GM23248 (cell line): ENCODE measurements at places on chromosomes 12 and 14.

- DNase-seq, result peak; percentile 96
Observed at GRCh38 chr14:77314043-77314442, 6.6 kb downstream of the POMT2 start.

- no peak for DNase-seq
Observed at GRCh38 chr12:128611736-128612135, 212.0 kb downstream of the SLC15A4 start.

GRCh38 chr12:70553391-70553859 is 83.8 kb downstream of the PTPRB start:
- DNase-seq, result no peak

GRCh38 chr14:24700511-24700910 is 66.5 kb upstream of the GZMB start:
- DNase-seq, result no peak

- DNase-seq, result peak; percentile 85
Observed at GRCh38 chr12:102539651-102540553, 59.5 kb upstream of the IGF1 start.

- DNase-seq, result no peak
Observed at GRCh38 chr12:11916771-11917170, 154.0 kb upstream of the BCL2L14 start.

GRCh38 chr12:4579305-4580102 is 17.5 kb downstream of the DYRK4 start:
- DNase-seq, result peak; percentile 47

- no peak for DNase-seq
Observed at GRCh38 chr12:131249246-131250027, 295.7 kb downstream of the ADGRD1 start.

DNA sequence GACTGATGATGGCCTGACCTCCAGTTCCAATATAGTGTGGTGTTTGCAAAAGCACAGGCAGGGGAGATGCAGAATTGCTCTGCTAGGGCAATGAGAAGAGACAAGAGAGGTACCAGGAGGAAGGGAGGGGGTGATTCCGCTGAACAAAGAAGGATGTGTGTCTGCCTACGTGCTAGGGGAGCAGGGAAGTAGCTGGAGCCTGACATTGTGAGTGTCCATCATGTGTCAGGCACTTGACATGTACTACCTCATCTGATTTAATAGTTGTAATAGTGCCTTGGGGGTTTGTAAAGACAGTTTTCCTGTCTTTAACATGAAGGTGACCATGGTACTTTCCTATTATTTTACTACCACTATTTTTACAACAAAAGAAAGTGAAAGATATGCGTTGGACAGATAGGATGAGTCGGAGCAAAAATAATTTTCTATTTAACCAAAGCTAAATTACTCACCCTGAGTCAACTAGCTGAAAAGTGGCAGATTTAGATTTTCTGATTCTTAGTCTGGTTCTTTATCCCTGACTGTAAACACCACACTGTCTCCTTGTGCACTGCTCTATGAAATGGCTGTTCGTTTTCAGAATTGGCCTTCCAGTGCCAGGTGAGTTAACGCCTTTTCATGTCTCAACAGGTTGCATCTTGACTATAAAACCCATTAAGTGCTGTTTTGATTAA is 33.7 kb upstream of the TEAD4 start:
- peak; percentile 68 for DNase-seq

GRCh38 chr14:53509276-53510244 is 356.4 kb upstream of the DDHD1 start:
- DNase-seq, result peak; percentile 72

DNA sequence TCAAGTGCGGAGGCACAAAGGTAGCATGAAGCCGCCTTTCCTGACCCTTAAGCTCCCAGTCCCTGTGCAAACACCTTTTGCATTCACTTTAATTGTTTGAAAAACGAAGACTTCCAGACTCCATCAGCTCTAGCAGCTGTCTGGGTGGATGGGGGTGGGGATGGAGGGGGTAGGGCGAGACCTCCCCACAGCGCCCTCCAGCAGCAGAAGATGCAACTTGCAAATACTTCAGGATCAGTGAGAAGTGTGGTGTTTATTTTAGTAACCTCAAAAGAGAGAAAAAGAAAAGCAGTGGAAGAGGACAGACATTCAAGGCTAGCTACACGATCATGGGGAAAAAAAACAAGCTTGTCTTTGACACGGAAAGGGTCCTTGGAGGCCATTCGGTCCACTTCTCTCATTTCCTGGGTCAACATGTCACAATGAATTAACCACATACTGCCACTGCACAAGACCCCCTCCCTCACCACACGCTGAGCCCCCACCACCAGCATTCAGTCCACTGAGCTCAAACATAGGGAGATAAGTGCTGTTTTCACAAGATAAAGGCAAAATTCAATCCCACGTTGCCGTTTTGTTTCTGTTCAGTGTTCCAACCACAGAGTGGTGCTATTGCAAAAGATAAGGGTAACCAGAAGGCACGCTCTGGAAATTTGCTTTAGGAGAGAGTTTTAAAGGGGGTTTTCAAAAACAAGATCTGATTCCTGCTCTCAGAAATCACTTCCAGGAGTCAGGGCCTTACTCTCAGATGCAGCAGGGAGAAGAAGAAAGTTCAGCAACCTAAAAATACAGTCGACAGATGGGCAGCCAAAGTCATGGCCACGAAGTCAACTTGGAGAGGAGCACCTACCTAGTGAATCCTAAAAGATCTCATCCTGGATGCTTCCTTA is 3.3 kb upstream of the NTF3 start:
- DNase-seq, result peak; percentile 67

- peak; percentile 15 for DNase-seq
Observed at GRCh38 chr14:36214476-36215216, 38.1 kb upstream of the PTCSC3 start.

DNA sequence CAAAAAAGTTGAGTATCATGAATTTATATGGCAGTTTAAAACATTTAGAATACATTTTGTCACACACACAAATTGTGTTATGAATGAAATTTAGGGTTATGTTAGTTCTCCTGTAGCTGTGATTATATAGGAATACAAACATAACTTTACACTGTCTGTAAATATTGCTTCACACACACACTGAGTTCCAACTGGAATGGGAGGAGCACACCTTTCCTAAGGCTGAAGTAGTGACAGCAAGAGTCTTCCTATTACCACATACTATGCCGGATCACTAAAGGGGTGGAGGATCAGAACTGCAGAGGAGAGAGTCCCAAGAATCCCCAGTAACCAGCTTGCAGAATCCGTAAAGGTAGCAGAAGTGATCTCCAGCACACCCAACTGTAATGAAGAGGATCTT is 63.7 kb downstream of the DNAI7 start:
- no peak for DNase-seq

DNA sequence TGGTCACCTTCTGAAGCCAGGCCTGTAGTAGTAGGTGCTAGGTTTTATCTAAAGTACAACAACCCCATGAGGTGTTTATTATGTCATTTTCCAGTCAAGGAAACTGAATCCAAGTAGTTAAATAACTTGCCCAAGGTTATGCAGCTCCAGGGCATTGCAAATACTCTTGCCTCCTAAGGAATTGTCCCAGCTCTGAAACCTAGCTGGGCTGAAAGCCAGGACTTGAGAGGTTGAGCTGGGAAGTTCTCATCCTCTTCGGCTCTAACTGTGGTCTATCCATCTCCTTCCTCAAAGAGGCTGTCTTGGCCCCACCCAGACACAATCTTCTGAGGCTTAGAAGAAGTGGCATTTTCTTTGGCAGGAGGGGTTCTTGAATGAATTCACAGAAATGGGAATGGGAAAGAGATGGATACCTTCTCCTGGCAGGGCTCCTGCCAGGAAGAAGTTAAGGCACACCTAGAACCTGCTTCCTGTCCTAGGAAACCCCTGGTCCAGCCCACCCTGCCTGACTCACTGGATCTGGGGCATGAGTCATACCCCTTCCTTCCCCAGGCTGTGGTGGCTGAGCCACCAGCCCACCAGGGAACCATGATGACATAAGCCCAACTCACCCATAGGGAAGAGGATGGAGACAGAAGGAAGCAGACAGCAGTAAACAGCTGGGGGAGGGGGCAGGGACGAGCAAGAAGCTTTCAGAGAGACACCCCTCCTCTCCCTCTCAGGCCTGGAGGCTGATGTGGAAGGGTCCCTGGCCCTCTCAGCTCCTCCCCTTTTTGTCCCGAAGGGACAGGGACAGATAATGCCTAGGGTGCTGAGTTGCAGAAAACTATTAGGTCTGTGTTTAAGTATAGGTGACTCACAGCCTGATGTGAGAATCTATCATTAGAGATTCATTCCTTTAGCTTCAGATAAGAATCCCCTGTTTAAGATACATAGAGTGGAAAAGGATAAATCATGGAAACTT is 2.1 kb upstream of the PLEK2 start:
- peak; percentile 91 for DNase-seq

- DNase-seq, result peak; percentile 24
Observed at GRCh38 chr14:35407306-35407630, 2.7 kb upstream of the NFKBIA start.

GRCh38 chr14:85325134-85326017 is 204.6 kb upstream of the FLRT2 start:
- no peak for DNase-seq

- DNase-seq, result peak; percentile 39
Observed at GRCh38 chr14:76456200-76456599, 80.3 kb downstream of the ESRRB start.

GRCh38 chr12:49598527-49598926 is 6.9 kb downstream of the FAM186B start:
- no peak for DNase-seq

GRCh38 chr12:4274396-4275015 is 944 bp downstream of the CCND2 start:
- DNase-seq, result peak; percentile 43

GRCh38 chr12:108004319-108004718 is 124.8 kb upstream of the WSCD2 start:
- DNase-seq, result peak; percentile 25

GRCh38 chr14:84535976-84536375 is 994.0 kb upstream of the FLRT2 start:
- no peak for DNase-seq

DNA sequence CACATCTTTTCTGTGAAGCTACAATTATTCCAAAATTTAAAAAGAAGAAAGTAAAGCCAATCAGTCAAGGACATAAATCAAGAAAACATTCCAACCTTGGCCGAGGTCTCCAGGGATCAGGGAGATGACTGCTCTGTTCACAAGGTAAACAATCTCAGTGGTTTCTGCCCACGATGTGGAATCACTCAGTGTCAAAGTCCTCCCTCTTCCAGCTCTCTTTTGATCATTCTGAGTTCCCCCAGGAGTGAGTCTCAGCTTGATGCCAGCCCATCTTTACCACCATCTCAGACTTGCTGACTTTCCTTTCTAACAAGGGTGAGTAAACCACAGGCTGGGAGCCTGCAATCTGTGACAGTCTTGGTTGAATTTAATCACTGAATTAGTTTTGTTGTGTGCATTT is 4.8 kb upstream of the SERPINA9 start:
- DNase-seq, result peak; percentile 57

GRCh38 chr14:81273961-81274575 is 53.3 kb upstream of the GTF2A1 start:
- no peak for DNase-seq

DNA sequence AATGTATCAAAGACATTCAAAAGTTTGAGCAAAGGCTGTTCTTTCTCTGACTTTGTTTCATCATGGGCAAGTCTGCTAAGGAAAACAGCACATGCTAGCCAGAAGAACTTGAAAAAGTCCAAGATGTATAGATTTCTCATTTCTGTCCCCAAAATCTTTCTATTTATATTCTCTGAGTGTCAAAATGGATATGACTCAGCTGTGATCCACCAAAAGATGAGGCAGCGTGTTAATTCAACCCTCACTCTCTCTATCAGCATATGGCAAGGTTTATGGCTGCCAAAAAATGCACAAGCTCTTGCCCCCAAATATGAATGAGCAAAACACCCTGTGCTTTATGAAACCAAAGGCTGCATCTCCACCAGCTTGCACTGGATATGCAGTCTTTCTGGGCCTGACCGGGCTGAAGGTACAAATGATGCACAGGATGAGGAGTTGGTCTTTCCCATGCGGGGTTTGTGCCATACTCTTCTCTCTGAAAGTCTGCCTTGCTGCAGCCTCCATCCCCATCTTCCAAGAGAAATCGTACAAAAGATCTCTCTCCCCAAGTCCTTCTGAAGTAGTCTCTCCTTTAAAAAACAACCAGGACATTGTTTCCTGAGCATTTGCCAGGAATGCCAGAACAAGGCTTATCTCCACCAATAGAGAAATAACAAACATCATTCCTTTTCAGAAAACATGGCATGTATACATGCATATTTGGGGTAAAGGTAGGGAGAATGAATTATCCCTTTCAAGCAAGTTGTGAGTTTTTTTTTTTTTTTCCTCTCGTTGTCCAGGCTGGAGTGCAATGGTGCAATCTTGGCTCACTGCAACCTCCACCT is 203.4 kb downstream of the TMX1 start:
- peak; percentile 70 for DNase-seq

- no peak for DNase-seq
Observed at GRCh38 chr14:38311655-38312054, 55.8 kb upstream of the CLEC14A start.

DNA sequence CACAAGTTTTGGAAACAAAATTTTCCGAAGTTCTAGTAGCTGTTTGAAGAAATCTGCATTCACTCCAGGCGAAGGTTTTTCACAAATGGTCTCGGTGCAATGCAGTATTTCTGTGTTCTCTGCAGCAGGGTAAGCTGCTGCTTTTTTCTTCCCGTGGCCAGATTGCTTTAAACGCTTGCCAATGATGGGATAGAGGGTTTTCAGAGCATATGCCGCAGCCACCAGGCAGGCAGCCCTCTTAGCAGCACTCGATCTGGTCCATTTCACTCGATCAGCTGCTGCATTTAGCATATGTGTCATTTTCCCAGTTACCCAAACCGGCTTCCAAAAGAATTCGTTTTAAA is 315 bp downstream of the ABCD2 start:
- DNase-seq, result no peak

DNA sequence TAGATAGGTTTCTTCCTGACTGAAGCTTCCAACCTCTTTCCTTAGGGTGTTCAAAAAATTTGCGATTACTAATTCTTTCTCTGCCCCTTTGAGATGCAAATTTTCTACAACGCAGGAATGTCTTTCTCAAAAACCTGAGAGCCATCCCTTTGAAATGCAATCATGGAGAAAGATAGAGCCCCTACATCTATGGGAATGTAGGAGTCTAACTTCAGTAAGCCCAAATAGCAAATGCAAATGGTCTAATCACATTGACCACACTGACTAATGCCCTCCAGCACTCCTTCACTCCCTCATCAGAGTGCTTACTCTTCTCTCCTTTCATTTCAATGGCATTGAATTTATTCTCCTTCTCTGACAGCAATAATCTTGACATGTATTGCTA is 107.1 kb downstream of the SLC6A15 start:
- DNase-seq, result no peak

DNA sequence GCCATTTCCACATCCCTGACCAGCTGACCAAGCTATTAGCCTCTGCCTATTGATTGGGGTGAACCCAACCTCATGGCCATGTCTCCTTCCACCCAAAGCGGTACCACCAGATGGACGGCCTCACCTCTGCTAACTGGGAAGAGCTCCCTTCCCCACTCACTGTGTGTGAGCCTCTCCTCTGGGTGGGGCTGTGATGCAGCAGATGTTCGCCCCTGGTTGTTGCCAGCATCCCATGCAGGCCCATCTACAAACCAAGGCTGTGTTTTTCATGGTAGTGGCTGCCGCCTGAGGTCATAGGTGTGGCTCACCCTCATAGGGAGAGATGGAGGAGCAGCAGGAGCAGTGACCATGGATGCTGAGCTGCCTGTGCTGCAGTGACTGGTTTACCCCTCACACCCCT is 47.6 kb upstream of the RD3L start:
- no peak for DNase-seq

- peak; percentile 91 for DNase-seq
Observed at GRCh38 chr12:117686911-117687377, 281.8 kb downstream of the KSR2 start.
